ENCODE measurements at places on chromosomes 4 and X.
A peak's percentile ranks its signal among the peaks of the same experiment; 100 is the strongest.

DNA sequence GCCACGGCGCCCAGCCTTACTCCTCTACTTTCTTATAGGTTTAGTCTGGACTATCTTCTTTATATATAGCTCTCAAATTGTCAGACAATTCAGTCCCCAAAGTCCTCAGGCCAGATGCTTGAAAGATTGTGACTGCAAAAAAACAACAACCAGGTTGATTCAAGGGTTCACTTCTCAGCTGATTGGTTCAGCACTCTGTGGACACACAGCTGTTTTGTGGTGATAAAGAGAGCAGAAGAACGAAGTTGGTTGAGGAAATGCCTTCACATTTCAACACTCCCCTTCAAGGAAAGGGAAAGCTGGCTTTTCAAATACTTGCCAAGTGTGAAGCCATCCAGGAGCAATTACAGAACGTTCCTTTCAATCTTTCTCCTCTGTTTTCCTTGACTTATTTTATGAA, 166.8 kb downstream of the SHROOM3 start:
- DNase-seq = peak; percentile 78

- peak; percentile 41 for DNase-seq
Observed at GRCh38 chr4:130336585-130337217, 1240.7 kb downstream of the C4orf33 start.

- DNase-seq = peak; percentile 74
Observed at GRCh38 chr4:169397762-169398161, 127.0 kb upstream of the SH3RF1 start.

DNA sequence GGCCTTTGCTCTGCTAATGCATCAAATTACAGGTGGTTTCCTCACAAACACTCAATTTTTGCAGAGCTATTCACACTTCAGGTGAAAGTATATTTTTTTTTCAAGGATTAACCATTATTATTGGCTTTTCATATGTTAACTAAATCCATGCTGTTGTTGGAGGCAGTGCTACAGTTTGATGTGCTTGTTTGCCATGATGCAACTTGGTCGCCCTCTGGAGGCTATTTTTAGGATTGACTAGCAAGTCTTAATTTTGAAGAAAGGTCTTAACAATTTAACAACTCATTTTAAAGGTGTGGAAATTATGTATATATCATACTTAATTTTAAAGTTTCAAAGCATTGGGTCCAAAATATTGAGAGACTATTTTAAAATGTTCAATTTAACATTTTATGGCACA, 168.8 kb upstream of the FAM47A start:
- DNase-seq = peak; percentile 47

GRCh38 chr4:141099326-141099725, 33.9 kb downstream of the RNF150 start:
- DNase-seq = peak; percentile 40

- no peak for DNase-seq
Observed at GRCh38 chr4:149029056-149029651, 586.9 kb upstream of the NR3C2 start.

DNA sequence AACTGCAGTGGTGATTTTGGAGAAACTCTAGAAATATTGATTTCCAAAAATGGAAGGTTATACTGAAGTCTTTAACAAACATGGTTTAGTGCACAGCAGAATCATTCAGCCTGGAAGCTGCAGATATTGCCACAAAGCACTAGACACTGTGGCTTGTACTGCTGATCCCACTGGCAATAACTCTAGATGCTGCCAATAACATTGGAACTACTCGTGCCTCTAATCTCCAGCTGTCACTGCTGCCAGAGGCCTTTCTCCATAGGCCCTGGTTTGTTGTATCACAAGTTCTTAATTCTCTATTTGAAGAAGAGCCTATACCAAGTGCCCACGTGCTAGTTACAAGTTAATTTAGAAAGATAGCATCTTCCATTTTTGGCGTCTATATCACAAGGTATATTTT, 19.3 kb downstream of the DMP1 start:
- DNase-seq = no peak

DNA sequence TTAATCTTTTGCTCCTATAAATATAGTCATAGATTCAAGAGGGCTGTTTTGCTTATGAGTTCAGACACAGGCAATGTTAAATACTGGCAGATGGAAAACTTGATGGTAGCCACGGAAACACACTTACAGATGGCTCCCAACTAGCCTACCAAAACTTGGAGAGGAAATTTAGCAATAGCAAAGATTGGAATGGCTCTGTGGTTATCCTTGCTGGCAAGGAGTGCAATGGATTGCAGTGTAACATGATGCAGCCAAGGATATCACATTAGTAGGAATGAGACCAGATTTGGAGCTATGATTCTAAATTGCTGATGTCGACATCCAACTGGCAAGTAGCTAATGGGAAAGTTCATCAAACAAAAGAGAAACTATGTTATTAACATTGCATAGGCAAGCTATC, 791.0 kb upstream of the DIAPH2 start:
- DNase-seq = peak; percentile 5

DNA sequence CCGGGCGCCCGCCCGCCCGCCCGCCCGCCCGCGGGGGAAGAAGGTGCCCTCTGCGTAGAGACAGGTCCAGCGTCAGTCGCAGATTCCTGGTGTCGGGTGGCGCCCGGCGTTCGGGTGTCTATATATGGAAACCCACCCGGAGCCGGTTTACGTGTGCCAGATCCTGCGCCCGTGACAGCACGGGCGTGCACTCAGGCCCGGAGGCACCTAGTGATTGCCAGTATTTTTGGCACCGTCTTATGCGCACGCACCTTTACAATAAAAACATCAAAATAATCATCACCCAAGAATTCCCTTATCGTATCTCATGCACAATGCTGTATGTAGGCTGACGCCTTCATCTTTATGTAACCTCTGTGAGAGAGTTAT, 519 bp downstream of the SLC25A4 start:
- peak; percentile 71 for DNase-seq

DNA sequence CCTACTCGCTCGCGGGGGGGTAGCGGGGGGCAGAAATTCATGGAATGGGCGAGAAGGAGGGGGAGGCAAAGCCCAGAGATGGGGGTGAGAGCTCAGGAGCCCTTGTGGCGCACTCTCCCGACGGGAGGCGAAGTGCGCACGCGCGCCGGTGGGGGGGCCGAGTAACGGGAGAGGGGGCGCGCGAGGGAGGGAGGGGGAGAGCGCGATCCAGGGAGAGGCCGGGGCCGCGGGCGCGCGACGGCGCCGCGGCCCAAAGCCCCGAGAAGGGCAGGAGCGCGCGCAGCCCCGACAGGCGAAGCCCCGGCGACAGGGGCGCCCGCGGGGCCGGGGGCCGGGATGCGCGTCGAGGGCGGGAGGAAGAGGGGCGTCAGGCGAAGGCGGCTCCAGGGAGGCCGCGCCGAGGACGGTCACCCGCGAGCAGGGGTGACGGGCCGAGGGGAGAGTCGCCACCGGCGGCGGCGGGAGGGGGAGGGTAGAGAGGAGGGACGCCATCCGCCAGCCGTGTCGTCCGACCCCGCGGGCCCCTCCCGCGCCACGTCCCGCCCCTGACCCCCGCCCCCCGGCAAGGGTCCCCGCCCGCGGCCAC, 421 bp downstream of the MECP2 start:
- DNase-seq = peak; percentile 84

DNA sequence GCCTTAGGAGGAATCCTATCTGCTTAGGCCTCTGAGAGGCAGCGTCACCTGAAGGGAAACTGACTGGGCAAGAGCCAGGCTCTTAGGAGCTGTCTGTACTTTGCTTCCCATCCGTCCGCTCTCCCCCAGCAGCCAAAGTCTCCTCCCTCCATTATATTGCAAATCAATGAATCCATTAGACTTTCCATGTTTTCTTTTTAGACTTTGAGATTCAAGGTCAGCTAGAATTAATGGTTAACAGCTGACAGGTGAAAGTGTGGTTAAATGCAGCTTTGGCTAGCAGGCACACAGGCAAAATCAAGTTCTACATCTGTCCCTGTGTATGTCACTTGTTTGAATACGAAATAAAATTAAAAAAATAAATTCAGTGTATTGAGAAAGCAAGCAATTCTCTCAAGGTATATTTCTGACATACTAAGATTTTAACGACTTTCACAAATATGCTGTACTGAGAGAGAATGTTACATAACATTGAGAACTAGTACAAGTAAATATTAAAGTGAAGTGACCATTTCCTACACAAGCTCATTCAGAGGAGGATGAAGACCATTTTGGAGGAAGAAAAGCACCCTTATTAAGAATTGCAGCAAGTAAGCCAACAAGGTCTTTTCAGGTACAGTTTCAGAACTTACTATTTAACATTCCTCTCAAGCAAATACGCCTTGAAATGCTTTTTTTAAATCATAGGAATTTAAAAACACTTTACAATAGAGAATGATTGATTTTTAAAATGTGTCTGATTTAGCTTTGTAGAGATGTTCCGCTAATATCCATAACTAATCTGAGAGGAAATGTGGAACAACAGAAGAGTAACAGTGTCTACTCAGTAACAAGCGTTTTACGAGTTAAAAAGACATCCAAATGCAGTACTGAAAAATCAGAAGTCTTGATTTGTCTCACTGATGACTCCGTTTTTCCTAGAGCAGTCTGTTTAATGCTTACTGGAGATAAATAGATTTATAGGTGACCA, at the start of gene F11:
TSS of gene F11 (plus strand) at position 507 of the 970 bp plus-strand sequence. CDS start 948 bp downstream, outside the sequence.
- DNase-seq = no peak

- no peak for DNase-seq
Observed at GRCh38 chrX:39022106-39022505, 220.8 kb downstream of the MID1IP1 start.

DNA sequence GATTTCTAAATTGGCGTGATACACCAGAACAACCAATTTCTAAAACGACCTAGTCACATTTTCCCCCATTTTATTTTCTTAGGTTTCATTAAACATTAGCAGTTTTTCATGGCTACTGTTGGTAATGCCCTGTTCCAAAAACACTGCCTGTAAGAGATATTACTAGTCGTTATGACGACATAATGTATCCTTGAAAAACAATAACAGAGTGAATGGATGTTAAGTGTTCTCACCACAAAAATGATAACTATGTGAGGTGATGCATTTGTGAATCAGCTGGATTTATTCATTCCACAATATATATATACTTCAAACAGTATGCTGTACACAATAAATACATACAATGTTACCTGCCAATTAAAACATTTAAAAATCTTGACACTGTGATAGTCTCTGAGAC, 1147.6 kb upstream of the PCDH10 start:
- peak; percentile 41 for DNase-seq

DNA sequence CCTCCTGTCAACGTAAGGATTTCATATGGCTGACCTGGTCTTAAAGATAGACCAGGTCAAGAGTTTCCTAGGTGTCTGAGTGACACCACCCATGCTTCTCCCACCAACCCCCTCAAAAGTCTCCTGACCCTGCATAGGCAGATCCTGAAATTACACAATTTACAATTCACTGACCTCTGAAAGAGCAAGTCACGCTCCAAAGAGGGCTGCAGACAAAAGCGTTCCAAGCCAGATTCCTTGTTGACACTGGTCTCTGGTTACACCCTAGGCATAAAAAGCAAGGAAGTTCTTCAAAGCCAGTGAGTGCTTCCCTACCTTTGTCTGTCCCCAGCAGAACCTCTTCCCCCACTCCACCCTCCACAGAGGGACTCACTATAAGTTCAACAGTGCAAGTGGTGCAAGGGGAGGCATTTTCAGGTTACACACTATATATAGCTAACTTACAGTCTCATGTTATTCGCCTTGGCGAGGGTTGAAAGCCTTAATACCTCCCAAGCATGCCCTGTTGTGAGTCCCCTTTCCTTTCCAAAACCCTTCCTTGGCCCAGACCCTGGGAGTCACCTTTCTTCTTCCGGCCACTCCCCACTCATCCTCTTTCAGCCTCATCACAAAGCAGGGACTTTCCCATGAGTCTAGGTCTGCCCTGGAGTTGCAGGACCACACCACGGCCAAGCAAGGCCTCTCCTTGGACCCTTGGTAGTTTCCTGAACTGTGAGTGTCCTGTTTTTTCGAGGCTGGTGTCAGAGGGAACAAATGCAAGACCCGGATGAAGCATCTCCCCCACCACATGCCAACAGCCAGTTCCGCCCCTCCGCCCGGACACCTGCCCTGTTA, 58.0 kb upstream of the KLF3 start:
- no peak for DNase-seq

- peak; percentile 8 for DNase-seq
Observed at GRCh38 chrX:108359806-108360602, 78.2 kb downstream of the COL4A6 start.

DNA sequence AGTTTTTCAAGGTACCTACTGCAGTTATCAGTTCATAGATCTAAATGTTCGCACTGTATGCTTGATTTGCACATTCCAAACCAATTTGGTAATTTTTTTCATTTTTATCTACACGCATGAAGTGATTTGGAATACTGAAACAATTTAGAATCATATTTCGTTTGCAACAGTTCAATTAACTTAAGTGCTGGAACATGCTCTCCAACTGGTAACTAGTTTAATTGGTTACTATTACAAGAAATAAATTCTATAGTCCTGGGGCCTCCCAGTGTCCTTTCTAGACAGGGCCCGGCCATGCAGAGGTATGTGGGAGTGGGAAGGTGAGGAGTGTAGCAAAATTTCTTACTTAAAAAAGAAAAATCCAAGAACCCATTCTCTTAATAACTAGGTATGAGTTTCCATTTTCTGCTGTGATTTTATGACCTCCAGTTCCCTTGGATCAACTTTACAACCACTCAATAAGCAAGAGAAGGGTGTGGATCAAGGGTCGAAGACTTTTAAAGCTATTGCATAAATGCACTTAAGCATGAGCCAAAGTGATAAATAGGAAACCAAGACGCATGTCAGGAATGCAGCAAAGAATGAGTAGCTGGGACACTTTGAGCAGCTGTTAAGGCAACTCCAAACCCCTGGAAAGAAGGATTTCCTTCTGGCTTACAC, 106.9 kb downstream of the PPARGC1A start:
- DNase-seq = no peak

GRCh38 chr4:1043651-1044468, 32.4 kb downstream of the FGFRL1 start:
- peak; percentile 99 for DNase-seq

DNA sequence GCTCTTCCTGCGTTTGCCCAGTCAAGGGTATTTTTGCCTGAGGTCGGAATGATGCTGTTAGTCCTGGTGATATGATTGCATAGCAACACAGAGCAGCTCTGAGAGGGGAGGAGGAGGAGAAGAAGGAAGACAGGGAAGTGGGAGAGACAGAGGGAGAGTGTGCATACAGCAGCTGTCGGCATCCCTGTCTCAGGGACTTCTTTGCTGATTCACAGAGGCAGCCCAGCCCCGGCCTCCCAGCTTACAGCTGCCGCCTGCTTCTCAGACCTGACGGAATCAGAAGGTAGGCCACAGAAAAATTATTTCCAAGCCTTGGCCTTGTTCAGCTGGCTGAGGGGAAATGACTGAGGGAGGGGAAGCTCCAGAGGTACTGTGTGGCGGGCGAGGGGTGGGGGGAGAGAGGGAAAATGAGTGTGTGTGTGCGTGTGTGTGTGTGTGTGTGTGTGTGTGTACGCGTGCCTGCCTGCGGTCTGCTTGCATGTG, 319 bp downstream of the DRP2 start:
- peak; percentile 59 for DNase-seq

DNA sequence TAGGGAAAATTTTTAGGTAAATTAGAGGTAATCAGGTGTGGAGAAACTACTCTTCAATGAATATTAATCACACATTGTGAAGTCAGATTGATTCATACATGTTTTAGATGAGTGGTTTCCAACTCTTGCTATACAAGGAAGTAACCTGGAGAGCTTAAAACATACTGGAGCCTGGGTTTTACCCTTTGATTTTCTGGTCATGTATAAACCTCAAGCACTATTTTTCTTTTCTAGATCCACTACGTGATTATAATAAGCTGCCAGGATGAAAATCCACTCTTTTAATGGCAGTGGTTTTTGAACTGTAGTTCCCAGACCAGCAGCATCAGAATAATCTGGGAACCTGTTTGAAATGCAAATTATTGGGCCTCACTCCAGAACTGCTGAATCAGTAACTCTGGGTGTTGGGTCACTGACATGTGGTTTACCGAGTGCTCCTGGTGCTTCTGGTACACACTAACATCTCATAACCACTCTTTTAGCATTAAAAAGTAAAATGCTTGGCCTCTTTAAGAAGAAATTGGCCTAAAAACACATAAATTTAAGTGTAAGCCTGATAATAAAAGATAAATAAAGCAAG, 63.4 kb downstream of the DCAF12L1 start:
- DNase-seq = no peak
